Stimulated activated CD8-positive, alpha-beta memory T cell treated with anti-CD3 and anti-CD28 coated beads, Interleukin-4, amount 100 ng/mL, for 24 hours (primary cell): ENCODE measurements at places on chromosomes 12 and 14.

GRCh38 chr12:44052554-44052953 lies 216.7 kb downstream of the TMEM117 start:
- DNase-seq: no peak

DNA sequence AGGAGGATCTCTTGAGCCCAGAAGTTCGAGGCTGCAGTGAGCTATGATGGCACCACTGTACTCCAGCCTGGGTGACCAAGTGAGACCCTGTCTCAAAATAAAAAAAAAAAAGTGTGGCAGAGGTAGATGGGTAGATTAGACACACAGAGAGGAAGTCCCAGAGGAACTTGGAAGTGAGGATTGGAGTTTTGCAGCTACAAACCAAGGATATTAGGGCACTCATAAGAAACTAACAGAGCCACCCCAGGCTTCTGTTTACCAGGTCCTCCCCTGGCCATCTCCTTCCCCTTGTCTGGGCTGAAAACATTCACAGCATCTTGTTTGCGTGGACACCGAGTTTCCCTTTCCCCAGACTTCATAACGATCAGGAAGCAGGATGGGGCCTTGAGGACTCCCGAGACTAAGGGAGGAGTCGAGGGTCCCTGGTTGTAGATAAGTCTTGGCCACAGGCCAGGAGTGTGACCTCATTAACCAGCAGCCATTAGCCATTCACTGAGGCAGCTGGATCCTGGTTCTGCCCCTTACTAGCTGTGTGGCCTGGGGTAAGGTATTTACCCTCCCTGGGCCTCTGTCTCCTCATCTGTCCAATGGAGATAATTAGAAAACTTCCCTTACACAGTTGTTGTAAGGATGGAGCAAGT lies 2.1 kb downstream of the MAP1LC3B2 start:
- no peak for DNase-seq

DNA sequence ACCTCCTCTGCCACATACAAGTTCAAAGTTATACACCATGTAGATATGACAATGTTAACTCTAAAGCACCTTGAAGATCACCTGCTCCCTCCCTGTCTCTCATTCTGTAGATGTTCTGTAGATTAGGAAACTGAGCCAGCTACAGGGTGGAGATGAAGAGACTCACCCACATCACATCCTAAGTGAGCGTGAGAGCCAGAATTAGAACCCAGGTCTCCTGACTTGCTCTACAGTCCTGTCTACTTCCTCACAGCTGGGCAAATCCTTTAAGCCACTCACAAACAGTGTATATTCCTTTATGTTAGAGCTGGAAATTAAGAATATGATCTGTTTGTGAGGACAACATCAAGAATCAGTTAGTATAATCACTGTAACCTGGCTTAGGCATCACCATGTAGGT lies 1.8 kb downstream of the APPL2 start:
- DNase-seq: no peak

- DNase-seq: no peak
Measured at GRCh38 chr14:25003537-25003936, 46.4 kb downstream of the STXBP6 start.

DNA sequence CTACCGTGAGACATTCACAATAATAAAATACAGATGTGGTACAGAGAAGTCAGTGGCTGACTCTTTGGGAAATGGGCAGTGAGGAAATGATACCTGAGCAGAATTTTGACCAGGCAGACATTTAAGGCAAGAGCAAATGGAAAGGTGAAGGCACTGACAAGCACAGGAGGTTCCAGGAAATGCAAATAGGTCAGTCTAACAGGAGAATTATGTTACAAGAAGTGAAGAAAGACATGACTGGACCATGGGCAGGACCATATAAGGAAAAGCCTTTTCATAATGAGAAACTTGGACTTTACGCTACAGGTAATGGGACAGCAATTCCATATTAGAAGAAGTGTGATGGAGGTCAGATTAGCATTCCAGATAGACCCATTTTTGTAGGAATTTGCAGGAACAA lies 338.9 kb downstream of the PDZRN4 start:
- no peak for DNase-seq

- DNase-seq: no peak
Measured at GRCh38 chr14:49882826-49883694, 9.8 kb upstream of the ARF6 start.

GRCh38 chr12:115859231-115859630 lies 418.3 kb downstream of the MED13L start:
- no peak for DNase-seq

DNA sequence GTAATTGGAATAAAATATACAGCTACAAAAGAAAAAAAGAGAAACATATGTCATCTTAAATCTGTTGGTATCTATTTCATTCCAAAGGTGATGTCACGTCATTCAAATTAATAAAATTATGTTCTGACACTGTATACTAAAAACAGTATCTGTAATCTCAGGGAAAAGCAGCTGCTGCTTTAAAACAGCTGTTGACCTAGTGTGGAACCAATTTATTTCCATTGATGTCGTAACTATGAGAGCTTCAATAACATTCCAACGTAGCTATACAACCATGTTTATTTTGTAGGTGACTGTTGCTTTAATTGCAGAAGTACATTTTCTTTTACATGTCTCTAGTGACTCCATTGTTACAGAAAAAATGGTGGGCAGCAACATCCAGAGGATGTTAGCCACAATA lies 571.7 kb downstream of the RPS29 start:
- no peak for DNase-seq

GRCh38 chr12:68559246-68559645 lies 51.5 kb upstream of the RAP1B start:
- no peak for DNase-seq

DNA sequence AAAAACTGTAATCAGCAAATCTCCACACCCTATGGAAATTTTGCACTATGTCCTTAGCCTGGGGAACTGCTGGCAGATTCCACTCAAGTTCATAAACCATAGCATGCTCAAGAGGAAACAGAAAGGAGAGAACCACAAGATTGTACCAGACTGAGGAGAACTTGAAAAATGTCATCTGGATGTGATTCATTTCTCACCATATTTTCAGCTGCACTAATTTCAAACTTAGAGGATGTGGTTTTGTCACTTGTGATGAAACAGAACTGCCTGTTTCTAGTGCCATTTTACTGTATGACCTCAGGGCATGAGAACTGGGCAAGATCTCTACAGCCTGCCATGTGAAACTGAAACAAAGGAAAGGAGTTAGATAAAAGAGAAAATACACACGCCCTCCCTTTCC lies 1493.1 kb upstream of the FLRT2 start:
- no peak for DNase-seq

- no peak for DNase-seq
Measured at GRCh38 chr12:75553398-75553797, 42.0 kb upstream of the KRR1 start.

GRCh38 chr12:18719922-18720510 lies 17.8 kb downstream of the PLCZ1 start:
- no peak for DNase-seq

DNA sequence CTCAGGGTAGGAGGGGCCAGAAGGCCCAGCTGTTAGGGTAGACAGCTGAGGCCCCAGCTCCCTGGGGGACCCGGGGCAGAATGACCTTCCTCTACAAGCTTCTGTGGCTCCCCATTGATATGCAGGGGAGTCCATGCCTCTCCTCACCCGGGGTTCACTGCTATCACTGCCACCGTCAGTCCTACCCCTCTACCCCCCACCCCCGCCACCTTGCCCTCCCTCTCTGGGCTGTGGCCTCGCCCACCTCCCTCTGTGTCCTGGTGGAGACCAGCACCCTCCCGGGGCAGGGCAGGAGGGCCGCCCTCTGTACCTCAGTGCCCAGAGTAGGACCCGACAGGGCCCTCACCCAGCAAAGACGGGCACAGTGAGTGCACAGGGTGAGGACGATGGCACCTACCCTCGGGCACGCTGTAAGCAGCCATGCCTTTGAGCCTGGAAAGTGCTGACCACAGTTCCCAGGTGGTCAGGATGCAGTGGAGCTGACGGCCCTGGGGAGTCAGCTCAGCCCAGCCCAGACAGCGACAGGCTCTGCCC lies 88.4 kb upstream of the SFSWAP start:
- no peak for DNase-seq

GRCh38 chr12:43105426-43105981 lies 446.5 kb downstream of the ADAMTS20 start:
- no peak for DNase-seq

DNA sequence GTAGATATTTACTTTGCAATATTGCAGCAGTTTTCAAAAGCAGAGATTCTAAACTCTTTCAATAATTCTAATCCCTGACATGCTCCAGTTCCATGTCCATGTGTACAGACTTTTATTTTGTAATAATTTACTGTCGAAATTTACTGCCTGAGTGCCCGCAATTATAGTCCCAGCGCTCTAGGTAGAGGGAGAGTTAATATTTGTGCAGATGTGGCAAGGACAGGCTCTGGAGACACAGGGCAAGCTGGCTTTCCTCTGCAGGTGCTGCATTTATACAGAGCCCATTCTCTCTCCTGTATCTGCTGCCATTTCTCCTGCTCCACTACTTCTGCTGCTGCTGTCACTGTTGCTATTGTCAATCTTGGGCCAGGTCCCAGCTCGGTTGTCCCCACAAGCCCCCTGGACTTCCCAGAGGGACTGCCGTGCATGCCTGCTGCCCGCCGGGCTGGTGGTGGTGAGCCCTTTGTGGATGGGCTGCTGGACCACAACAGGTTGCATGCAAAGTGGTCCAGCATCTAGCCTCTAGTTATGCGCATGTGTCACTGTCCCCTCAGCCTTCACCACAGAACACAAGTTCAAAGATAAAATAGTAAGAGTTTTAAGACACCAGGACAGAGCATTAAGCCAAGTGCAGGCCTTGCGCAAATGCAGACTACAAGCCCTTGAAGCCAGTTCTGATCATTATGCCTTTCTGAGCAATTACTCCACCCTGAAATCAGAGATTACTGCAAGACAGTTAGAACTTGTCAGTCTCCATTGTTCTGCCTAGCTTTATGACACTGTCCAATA lies 40.8 kb upstream of the CSRP2 start:
- no peak for DNase-seq

DNA sequence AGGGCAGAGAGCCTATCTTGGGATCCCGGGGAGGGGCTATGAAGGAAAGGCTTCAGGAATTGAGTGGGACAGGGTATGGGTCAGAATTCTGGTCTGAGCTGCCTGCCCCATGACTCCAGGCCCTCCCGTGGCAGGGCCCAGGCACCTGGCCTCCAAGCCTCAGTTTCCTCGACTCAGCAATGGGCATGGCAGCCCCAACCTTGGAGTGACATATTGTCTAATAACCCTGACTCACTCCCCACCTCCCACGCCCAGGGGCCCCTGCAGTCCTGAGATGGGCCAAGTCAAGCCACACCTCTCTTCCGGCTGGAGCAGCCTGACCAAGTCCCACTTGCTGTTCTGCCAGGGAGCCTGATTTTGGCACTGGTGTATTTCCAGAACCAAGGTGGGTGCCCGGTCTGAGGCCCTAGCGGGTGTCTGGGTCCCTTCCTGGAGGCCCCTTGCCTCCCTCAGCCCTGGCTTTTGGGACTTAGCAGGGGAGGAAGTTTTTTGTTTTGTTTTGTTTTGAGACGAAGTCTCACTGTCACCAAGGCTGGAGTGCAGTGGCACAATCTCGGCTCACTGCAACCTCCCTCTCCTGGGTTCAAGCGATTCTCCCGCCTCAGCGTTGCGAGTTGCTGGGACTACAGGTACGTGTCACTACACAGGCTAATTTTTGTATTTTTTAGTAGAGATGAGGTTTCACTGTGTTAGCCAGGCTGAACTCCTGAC lies 40.3 kb upstream of the RCOR1 start:
- peak; percentile 12 for DNase-seq

DNA sequence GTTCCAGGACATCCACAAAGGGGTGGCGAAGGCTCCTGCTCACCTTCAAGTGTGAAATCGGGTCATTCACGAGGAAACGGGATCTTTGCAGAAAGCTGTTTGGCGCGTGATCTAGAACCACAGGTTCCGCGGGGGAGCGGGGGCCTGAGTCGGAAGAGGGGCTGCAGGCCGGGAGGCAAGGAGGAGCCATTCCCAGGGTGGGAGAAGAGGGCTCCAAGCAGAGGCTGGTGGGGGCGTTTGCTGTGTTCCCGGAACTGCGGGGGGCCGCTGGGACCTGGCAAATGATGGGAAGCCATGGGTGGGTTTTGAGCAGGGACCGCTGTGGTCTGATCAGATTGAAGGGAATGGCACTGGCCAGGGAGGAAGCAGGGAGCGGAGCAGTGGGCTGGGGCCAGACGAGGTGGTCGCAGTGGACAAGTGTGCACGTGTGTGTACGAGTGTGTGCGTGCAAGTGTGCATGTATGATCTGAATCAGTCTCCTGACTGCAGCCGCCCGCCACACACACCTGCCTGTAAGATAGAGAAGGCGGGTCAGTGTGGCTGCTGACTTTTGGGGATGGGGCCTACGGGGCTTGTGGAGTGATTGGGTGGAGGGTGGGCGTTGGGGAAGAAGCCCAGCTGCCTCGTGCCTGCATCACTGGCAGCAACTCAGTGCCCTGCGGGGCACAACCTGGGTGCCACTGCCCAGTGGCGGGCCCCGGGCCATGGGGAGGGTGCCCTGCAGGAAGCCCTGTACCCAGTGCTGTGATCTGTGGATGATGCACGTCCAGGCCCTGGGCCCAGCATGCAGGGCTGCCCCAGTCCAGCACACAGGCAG lies 141.9 kb downstream of the KIF26A start:
- DNase-seq: no peak

- DNase-seq: no peak
Measured at GRCh38 chr12:63808631-63809030, 28.9 kb downstream of the RXYLT1 start.

GRCh38 chr14:24784981-24785380 lies 151.0 kb upstream of the GZMB start:
- no peak for DNase-seq

GRCh38 chr12:12171991-12172511 lies 94.8 kb downstream of the LRP6 start:
- peak; percentile 14 for DNase-seq

GRCh38 chr12:101044512-101045059 lies 165.5 kb downstream of the SLC5A8 start:
- DNase-seq: no peak

GRCh38 chr14:99508896-99509629 lies 27.9 kb downstream of the CCNK start:
- DNase-seq: no peak

DNA sequence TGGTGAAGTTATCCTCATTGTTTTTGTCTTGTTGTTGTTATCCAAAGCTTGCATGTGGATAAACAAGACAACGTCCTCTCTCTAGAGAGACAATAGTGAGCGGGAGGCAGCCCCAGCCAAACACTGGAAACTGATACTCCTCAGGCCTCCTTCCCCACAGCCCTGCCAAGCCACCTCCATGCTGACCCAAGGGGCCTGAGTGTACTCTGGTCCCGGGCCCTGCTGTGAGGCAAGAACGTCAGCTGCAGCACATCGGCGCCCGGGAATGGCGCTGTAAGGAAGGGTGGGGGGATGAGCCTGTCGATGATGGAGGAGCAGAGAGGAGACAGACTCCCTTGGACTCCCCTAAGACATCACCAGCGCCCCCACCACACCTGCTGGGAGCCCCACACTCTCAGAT lies 83.6 kb downstream of the ANO2 start:
- no peak for DNase-seq
